ENCODE measurements at places on chromosomes 11 and 22.

GRCh38 chr11:125873881-125874555 is 13.4 kb upstream of the HYLS1 start:
- DNase-seq, result no peak

GRCh38 chr11:60895687-60896086 is 10.7 kb downstream of the PRPF19 start:
- no peak for DNase-seq

DNA sequence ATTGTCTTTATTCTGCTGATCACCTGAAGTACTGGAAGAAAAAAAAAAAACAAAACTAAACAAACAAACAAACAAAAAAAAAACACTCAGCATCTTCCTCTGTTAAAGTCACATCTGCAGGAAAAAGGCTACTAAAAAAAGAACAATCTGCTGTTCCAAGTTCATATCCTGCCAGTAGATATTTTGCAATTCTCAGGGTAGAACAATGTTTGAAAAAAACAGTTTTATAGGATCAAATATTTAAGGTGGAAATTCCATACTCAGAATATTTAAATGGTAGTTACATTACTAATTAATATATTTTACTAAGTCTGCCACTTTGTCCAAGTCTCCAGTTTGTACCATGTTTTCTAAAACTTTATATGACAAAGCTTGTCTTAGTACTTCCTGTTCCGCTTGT is 175.2 kb downstream of the SBF2 start:
- no peak for DNase-seq

GRCh38 chr11:74626130-74626529 is 33.7 kb downstream of the POLD3 start:
- no peak for DNase-seq

- no peak for DNase-seq
These were observed 67.8 kb downstream of the RBFOX2 start for GRCh38 chr22:35960854-35961253.
